ENCODE measurements at places on chromosomes 5 and 9.

- no peak for DNase-seq
These were observed 6.6 kb upstream of the CEMIP2 start for GRCh38 chr9:71774920-71775319.

DNA sequence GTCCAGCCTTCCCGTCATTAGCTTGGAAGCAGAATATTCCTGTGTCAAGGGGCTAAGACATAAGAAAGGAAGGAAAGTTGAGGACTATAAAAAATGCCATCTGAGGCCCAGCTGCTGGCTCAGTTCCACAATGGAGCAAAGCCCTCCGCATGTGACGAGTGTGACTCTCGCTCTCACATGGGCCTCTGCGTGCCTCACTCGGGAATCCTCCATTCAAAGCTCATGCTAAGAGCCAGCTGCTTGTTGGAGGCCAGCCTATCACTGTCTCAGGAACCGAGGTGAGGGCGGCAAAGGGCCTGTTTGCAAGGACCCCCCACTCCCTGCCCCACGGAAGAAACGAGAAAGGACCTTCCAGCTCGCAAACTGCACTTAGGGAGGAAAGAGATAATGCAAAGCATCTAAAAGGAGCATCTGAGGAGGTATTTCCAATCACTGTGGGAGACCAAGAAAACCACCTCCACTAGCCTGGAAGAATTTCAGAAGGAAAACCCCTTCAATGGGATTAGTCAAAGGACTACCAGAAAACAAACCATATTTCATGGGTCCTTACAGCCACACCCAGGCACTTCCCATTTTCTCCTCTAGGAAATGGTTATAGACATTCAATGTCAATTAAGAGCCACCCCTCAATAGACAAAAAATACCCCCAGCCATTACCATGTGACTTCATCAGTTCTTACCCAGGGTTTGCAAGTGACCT lies 95.3 kb downstream of the PRRT1B start:
- DNase-seq, result no peak

GRCh38 chr9:83596899-83597504 lies 25.9 kb upstream of the IDNK start:
- no peak for DNase-seq

DNA sequence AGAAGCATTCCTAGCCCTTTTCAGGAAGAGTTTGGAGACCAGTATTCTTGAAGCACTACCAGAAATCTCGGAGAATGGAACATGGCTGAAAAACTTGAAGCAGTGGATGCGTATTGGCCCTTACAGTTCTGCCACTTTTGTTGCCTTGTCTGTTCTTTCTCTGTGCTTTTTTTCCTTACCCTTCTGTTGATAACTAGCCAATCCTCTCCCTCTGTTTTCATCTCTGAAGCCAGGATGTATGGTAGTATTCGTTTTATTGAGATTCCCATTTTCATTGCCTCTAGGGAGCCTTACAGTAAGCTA lies 564 bp upstream of the CCNH start:
- no peak for DNase-seq

GRCh38 chr5:139392678-139393496 lies 2.0 kb downstream of the PROB1 start:
- no peak for DNase-seq

DNA sequence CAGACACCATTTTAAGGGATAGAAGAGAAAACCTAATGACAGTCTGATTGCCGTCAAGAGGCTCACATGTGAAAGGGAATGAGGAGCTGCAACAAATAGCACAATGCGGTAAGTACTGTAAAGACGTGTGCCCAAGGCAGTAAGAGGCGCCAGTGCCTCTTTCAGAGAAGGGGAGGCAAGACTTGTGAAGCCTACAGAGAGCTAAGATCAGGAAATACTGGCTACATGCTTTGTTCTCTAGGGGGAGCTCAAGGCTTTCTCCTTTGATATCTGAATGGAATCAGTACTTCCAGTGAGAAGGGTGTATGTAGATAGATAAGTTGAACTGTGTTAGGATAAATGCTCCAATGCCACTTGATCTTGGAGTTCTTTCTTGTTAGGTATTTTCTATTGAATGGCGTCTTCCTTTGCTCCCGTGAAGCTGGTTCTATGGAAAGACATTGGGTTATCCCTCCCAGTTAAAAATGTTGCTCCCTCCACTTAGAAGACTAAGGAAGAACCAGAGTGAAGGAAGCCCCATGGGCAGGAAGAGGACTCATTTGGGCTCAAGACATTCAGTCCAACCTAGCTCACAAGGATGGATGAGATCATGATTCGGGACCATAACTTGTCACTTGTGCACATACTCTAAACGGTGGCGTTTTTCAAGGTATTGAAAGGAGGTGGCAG lies 23.5 kb upstream of the ALDOB start:
- DNase-seq, result no peak

DNA sequence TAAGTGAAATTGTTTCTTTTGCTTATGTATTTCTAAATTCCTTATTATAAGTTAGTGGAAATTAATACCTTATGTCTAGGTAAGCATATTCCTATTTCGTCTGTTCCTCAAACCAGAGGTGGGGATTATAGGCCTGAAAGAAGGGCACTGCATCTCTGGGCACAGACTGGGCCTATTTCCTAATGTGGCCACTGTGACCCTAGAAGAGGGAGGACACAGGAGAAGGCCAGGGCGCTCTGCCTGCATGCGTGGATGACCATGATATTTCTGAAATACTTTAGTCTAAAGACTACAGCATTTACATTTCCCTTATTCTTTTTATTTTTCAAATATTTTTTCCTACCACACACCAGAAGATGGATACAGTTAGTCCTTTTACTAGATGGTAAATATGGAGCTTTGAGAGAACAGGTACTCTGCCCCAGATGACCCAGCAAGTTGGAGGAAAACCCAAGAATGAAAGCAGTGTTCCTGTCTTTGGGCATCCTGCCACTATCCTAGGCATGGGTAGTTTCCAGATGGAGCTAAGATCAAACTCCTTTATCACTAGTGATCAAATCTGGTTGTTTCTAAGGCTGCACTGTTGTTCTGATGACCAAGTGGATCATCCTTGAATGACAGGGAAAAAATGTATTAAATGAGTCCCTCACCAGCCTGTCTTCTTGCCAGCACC lies 27.8 kb downstream of the RUSC2 start:
- no peak for DNase-seq

GRCh38 chr5:142360607-142361120 lies 35.8 kb upstream of the SPRY4 start:
- no peak for DNase-seq

DNA sequence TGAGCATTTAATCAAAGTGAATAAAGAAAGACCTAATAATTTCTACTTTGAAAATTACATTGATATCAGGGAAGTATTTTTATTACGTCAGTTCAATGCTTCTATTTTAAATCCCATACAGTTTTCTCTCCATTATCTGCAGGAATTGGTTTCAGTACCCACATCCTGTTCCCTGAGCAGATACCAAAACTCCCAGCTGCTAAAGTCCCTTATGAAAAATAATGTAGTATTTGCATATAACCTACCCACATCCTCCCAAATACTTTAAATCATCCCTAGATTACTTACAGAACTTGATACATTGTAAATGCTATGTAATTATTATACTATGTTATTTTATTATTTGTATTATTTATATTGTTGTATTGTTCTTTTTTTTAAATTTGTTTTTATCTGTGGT lies 125.4 kb upstream of the MINAR2 start:
- no peak for DNase-seq

- no peak for DNase-seq
These were observed 103.2 kb upstream of the VCAN start for GRCh38 chr5:83368319-83368718.

- no peak for DNase-seq
These were observed 348.0 kb upstream of the MPDZ start for GRCh38 chr9:13627502-13627901.

DNA sequence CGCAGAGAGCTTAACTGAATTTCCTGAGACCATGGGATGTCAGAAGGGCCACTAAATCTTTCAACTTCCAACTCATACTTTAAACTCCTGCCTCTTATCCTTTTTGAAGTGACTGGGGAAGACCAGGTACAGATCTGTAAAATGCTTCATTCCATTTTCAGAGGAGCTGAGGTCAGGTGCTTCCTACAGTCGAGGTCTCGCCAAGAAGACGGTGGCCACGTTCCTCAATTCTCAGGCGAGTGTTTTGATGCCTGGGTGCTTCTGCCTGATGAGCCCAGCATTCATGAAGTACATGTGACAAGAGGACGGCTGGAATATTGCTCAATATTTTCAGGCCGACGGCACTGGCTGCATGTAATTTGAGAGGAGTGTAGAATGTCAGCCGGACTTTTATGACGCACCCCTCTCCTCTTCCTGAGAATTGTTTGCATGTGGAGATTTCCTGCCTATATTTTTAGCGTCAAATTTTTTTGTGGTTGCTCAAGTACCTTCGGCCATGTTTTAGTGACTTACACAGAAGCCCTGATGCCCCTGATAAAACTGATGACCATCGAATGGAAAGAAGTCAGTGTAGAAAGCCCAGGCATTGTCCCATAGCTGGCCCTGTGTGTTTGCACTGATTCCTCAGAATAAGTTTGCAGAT lies 38.8 kb upstream of the GLRX start:
- DNase-seq, result no peak

- no peak for DNase-seq
These were observed 25.0 kb upstream of the ITGA2 start for GRCh38 chr5:52964138-52964537.

GRCh38 chr5:174828804-174829510 lies 104.6 kb downstream of the MSX2 start:
- DNase-seq, result no peak

DNA sequence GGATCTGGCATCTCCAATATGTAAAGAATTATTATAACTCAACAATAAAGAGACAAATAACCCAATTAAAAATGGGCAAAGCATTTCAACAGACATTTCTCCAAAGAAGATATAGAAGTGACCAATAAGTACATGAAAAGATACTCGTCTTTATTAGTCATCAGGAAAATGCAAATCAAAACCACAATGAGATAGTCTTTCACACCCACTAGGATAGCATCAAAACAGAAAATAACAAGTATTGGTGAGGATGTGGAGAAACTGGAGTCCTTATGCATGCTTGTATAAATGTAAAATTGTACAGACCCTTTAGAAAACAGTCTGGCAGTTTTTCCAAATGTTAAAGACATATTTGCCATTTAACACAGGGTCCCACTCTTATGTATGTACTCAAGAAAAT lies 39.1 kb upstream of the ITGA1 start:
- DNase-seq, result no peak

GRCh38 chr9:81077572-81077971 lies 611.8 kb downstream of the TLE1 start:
- DNase-seq, result no peak

Data from type B pancreatic cell (in vitro differentiated cells).